Lower lobe of right lung (tissue), 2 donors: ENCODE measurements at places on chromosomes 1 and 21.

- DNase-seq, result no peak
These were observed 19.8 kb upstream of the LY9 start for GRCh38 chr1:160776178-160776577.

DNA sequence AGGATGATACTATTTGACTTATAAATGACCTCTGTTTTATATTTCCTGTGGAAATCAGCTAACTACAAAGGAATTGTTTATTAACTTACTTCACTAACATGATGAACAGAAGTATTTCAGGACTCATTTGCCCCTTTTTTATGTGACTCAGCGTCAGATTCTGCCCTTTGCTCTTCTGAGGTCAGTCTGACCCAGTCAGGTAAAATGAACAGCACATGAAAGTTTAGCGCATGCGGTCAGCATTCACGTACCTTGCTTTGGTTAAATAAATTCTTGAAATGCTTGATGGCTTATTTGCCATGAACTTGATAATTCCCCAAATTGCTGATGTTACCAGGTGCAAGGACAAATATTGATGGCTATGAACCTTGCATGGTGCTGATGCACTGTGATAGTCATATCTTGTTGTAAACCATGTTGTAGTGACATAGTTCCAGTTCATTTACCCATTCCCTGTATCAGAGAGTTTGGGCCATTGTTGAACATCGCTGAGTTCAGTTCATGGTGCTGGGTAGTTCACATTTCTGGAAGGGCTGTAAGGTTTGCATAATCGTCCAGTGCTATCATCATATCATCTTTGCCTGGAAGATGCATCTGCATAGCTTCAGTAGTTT is 133.4 kb downstream of the NFIA start:
- DNase-seq, result no peak

DNA sequence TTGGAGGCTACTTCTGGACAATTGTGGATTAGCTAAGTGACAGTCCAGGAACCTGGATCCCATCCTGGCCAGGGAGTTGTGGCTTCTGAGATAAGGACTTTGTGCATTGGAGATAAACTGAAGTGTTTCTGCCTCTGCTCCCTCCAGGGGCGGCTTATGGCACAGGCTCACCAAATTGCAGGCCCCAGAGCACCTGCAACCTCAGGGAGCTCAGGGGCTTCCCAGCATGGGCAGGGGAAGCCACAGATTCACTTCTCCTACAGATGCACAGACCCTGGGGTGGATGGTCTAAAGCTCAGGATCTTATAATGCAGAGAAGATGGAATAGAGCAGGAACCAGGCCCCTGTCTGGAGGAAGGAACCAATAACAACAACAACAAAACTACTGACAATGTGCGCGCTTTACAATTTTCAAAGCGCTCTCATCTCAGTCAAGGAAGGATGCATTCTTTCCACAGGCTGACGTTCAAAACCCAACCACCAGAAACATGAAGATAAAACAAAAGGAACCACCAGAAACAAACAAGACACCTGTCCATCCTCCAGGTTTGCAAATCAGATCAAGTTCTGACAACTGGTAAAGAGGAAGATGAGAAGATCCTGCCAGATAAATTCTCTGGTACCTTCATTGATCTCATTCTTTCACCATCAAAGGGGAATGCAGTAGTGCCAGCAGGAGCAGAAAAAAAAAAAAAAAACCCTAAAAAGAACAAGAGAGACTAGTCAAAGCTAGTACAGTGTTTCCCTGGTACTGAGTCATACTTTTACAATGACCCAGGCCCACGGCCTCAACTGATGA is 121.0 kb upstream of the IRF2BP2 start:
- no peak for DNase-seq

DNA sequence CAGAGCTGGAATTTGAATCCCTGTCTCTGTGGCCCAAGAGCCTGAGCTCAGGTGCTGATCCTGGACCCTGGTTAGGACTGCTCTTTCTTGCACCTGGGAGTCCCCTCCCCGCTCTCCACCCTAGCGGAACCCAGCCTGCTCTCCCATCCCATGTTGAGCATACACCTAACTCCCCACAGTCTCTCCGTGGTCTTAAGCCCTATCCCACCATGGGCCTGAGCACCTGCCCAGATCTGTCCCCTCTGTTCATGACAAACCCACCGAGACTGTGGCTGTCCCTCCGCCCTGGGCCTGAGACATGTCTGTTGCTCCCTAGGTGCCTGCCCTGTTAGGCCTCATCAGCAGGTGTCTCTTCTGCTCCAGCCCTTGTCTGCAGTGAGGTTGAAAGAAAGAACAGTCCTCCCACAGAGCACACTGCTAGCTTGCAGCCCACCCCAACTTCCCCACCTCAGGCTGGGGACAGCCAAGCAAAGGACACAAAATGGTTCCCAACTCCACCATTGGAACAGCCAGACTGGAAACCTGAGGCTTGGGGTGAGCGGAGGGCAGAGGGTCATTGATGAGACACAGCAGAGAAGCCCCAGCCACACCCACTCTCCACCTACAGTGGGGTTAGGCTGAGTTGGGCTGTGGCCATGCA is 118.5 kb downstream of the MATN1 start:
- no peak for DNase-seq

DNA sequence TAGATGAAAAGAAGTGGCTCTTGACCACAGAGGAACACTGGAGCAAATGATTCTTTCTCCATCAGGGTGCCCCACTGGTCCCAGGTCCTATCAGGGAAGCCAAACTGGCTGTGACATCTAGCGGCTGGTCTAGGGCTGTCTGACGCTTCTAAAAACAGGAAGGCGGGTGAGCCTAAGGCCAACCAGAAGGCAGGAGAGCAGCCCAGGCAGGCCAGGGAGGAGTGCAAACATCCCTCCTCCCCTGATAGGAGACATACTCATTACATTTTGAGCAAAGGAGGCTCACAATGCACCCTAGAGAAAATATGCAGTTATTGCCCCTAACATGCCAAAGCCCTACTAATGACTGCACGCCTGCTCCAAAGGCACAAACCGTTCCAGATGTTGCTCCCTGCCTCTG is 10.4 kb upstream of the FOXE3 start:
- no peak for DNase-seq

DNA sequence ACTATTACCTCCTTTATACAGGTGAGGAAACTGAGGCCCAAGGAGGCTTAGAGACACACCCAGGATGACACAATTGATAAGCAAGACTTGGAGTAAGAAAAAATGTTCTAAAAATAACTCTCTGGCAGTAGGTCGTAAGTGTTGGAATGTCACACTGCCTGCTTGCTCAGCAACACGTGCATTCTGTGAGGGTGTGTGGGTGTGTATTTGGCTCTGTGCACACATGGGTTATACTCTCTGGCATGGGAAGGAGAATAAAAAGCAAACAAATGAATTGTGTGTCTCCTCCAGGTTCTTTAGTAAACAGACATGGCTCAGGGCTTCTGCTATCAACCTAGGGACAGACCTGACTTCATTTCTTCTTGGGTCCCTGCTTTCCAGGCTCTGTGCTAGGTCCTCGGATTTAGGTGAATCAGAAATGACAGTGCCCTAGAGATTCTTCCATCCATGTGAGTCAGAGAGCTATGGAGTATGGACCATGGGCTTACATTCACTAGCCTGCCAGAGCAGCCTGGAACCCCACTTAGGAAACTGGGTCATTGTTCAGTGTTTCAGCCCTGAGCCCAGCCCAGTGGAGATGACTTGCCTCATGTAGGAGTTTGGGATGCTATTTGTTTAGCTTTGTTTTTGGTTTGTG is 72.4 kb downstream of the ELAVL4 start:
- DNase-seq, result no peak

GRCh38 chr1:74395571-74395970 is 116.8 kb downstream of the LRRC53 start:
- DNase-seq, result no peak

DNA sequence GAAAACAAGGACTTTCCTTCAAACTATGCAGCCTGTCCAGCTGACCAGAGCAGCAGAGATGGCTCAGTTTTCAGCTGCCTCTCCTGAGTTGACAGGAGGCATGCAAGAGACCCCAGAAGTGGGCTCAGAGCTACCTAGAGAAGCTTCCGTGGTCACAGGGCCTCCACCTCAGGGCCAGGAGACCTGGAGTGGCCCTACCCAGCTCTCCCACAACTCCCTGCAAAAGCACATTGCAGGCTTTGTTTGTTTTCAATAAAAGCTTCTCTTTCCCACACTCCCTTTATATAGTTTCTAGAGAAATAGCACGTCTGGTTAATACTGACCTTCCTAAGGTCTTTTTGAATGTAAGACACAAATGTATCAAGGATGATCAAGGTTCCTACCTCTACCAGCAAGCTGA is 40.1 kb downstream of the RRAGC start:
- no peak for DNase-seq

DNA sequence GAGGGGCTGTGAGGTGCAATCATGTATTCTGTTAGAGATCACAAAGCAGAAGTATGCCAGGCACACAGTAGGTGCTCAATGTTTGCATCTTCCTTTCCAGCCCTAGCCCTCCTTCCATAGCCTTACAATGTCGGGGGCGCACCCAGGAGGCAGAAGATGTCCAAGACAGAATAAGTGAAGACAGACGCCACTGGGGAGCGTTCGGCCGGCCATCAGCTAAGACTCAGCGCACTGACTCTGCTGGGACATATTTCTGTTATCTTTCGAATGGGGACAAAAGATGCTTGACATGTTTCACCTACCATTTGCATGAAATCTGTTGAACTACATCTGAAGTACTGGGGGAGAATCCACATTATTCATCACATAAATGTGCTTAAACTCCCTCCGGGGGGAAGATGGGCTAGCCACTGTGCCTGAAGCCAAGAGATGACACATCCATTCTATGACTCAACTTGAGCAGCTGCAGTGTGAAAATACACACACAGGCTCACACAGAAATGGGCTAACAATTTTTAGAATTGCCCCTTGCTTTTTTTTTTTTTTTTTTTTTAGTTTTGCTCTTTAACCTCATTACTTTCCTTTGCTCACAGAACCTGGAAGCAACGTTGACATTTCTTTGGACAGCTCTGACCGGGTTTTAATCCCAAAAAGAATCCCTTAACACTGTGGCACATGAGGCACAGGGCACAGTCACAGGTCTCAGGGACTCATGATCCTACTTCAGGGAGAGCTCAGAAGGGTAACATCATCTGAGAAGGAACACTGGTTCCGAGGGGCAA is 7.9 kb downstream of the TIAM1 start:
- no peak for DNase-seq

DNA sequence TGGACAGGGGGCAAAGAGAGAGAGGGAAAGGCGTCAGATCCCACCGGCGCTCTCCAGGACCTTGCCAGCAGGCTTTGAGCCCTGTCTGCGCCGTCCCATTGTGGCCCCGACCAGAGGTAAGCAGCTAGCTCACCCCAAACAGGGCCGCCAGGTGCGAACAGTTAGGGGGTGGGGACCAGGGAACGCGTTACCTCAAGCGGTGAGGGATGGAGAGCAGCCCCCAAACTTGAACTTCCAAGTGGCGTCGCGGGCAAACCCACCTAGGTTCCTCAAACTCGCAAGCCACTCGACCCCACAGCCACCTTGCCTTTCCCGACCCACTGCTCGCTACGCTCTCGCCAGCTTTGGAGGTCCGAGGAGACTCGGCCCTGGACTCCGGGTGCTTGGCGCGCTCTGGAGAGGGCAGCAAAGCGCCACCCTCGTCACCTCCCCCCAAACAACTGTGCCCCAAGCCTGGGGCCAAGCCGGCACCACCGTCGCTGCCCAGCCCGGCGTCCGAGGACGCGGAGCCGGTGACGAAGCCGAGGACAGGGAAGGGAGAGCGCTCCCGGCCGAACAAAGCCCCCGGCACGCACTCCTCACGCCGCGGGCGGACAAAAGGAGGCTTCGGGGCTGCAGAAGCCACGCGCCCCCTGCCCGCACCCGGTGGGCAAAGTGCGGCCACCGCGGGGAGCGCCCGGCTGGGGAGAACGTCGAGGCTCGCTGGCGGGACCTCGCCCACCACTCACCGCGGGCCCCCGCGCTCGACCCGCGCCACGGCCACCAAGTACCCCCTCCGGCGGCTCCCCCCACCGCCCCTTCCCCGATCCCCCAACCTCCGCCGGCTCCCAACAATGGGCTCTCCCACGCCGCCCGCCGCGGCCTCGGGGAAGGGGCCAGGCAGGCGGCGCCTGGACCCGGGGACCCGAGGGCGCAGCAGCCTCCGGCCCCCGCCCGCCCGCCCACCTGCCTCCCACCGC is 976 bp downstream of the SSBP3 start:
- peak; percentile 55 for DNase-seq

DNA sequence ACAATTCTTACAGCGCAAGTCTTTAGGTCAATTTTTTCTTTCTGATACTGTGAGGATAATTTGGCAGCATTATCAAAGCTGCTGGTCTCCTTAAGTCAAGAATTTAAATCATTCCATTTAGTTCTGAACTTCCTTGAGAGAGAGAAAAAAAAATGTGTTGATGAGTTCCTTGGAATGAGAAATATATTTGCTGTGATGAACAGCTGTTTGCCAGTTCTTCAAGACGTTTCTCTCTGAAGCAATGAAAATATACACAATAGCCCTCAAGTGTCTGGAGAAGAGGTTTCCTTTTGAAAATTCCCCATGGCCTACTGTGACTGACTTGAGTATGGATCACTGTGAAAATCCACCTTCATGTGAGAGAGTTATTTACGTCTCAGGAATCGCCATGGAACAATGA is 31.0 kb upstream of the TADA1 start:
- no peak for DNase-seq

- DNase-seq, result no peak
These were observed 210.3 kb downstream of the KCTD3 start for GRCh38 chr1:215777370-215777925.

GRCh38 chr1:61797045-61797755 is 54.9 kb downstream of the PATJ start:
- DNase-seq, result no peak

- no peak for DNase-seq
These were observed 13.4 kb downstream of the RCSD1 start for GRCh38 chr1:167643441-167643840.

DNA sequence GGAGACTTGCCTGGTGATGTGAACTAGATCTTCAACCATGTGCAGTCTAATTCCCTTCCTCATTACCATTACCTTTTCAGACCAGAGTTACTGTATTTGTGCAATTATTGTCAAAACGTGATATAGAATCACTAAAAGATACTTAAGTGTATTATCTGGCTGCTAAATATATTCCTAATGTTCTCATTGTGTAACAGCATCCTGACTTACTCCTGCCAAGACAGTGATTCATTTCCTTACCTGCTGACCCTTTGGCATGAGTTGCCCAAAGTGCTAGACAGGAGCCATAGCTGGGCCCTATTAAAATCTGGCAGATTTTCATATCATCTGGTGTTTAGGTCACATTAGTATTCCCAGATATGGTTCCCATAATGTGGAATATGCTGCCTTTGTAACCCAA is 598.3 kb upstream of the CAMK1G start:
- no peak for DNase-seq
